Stimulated activated CD8-positive, alpha-beta memory T cell treated with anti-CD3 and anti-CD28 coated beads, Interleukin-12 subunit alpha, Interleukin-12 subunit beta, amount 100 ng/mL, for 1 hour (primary cell): ENCODE measurements at places on chromosomes 7 and 10.

- no peak for DNase-seq
Measured at GRCh38 chr10:80540136-80540535, 2.4 kb downstream of the SH2D4B start.

GRCh38 chr7:148445260-148446044 is 145.1 kb upstream of the C7orf33 start:
- no peak for DNase-seq

DNA sequence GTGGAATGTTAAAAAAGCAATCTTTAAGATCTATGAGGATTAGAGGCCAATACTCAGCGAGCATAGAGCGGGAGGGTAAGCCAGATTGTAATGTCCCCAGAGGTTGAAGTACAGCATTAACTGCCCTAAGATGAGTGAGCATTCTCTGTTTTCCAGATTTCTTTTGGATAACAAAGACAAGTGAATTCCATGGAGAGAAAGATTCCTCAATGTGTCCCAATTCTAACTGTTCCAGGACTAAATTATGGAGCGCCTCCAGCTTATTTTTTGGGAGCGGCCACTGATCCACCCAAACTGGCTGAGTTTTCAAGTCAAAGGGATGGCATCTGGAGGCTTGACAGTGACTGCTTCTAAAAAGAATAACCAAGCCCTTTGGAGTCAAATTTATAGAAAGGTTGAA is 39.3 kb upstream of the AKR1C2 start:
- DNase-seq: no peak

GRCh38 chr10:806451-807162 is 117.1 kb upstream of the DIP2C start:
- no peak for DNase-seq

DNA sequence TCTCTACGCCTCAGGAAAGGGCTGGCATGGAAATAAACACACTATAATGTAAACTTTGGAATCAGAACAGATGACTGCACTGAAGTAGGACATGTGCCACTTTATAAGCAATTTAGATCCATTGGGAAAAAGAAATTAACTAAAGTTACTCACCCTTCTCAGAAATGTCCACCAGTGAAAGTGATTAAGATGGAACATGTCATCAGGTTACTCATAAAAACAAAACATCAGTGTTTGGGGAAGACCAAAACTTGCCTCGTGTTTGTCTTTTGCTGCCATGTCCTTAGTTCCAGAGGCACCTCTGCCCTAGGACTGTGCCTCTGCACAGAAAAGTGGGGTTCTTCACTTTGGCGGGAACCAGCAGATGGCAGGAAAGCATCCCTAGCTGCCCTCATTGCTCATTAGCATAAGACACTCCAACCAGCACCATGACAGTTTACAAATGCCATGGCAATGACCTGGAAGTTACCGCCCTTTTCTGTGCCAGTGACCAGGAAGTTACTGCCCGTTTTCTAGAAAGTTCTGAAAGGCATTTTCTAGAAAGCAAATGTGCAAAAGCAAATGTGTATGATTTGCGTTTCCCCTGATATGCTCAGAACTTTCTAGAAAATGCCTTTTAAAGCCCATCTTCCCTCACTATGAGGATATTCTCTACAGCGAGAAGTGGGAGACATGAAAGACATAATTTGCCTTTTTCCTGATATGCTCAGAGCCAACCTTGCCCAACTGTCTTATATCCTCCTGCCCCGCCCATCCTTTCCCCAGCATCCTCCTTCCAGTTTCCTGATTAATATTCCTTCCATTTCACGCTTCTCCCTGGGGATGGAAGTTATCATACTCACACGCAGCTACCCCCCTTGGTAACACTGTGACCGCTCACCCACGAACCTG is 258.2 kb downstream of the USP6NL start:
- DNase-seq: no peak

GRCh38 chr10:114326795-114327194 is 77.5 kb downstream of the AFAP1L2 start:
- DNase-seq: no peak

- DNase-seq: no peak
Measured at GRCh38 chr10:51802030-51802429, 102.6 kb upstream of the CSTF2T start.
